ENCODE measurements at places on chromosomes 4 and X. TPM values are rescaled to one million over a fixed set of nuclear protein-coding genes. Genes with fewer than 3 reads are reported as not detected.

The AMTN gene
- not detected for total RNA-seq

GRCh38 chr4:187307131-187307530 lies 583.5 kb upstream of the FAT1 start:
- no peak overlapping the region for H3K27ac ChIP-seq
- no peaks in the 10 kb centered on the region for H3K36me3 ChIP-seq
- H3K27me3 ChIP-seq: no peaks in the 10 kb centered on the region
- no peak for DNase-seq
- H3K4me1 ChIP-seq: no peaks in the 10 kb centered on the region
- H3K4me3 ChIP-seq: no peak overlapping the region

DNA sequence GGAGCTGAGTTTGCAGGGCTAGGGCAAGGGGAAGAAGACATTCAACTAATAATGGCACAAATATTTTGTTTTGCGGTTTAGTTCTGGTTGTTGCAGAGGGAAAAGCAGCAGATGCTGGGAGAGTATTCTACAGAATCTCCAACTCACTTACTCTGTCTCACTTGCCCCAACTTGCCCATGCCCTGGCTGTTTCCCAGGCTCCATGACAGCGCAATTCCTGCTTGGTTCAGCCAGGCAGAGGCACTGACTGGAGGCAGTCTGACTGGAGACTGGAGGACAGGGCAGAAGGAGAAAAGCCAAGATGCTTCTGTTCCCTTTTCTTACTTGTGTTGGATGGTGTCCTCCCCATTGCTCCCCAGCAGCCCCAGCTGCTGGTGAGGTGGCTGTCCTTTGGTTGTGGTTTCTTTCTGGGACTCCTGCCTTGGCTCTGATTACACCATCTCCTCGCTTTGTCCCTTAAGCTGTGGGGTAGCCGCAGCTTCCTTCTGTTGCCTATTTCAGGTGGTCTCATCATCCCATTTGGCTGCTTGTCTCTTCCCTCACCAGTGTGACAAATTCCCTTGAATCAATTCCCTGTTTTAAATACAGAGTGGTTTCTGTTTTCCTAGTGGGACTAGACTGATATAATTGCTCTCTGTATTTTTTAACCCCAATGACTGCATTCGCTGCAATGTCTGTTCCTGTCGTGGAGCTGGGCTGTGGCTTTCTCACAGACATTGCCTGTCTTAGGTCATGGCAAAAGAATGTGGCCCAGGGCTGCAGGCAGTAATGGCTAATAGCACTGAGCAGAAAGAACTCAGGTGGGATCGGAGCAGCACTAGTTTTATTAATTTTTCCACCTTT lies 24.2 kb upstream of the RASL11B start:
- H3K27ac ChIP-seq: no peak overlapping the region
- H3K4me1 ChIP-seq: peaks cover 6% of the 10 kb centered on the region
- H3K27me3 ChIP-seq: no peaks in the 10 kb centered on the region
- no peaks in the 10 kb centered on the region for H3K36me3 ChIP-seq
- DNase-seq: no peak

The ZMAT1 gene
- total RNA-seq: 0.69 TPM

The BTK gene
- total RNA-seq: 0.37 TPM

- no peaks in the 10 kb centered on the region for H3K27me3 ChIP-seq
- H3K4me3 ChIP-seq: peak within 1 kb of the TSS; percentile 47
- no peaks in the 10 kb centered on the region for H3K36me3 ChIP-seq
- peak within 1 kb of the TSS; percentile 45 for H3K27ac ChIP-seq
- peaks cover 8% of the 10 kb centered on the region for H3K4me1 ChIP-seq
Observed at GRCh38 chrX:18354369-18355223, at the start of gene SCML2. Gene SCML2 (minus strand): TSS chrX:18354688. CDS start chrX:18334071, 20,617 bp downstream.

The BMPR1B gene
- total RNA-seq: not detected

DNA sequence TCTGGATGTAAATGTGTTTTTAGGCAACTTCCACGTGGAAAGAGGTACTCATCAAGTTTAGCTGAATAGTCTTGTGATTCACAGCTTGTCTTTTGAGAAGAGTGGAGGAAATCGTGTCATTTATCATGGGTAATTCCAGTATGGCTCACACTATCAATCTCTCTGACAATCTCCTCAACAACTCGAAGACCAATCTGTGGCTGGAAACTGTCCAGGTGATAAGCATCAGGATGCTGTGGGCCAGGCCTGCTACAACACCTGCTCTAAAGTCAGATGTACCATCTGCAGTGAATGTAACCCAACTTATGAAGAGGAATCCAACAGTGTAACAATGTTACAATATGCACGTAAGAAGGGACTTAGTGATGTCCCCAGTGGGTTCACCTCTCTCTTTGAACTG lies 132.1 kb upstream of the GK2 start:
- H3K27me3 ChIP-seq: 0 out of 2 replicates have a peak, but pooled peaks cover 4% of the 10 kb centered on the region
- H3K27ac ChIP-seq: no peak overlapping the region
- no peaks in the 10 kb centered on the region for H3K4me1 ChIP-seq
- DNase-seq: no peak
- no peaks in the 10 kb centered on the region for H3K36me3 ChIP-seq
